ENCODE measurements at places on chromosomes 16 and 17. TPM values are rescaled to one million over a fixed set of nuclear protein-coding genes. Genes with fewer than 3 reads are reported as not detected.
A peak's percentile ranks its signal among the peaks of the same experiment; 100 is the strongest.

DNA sequence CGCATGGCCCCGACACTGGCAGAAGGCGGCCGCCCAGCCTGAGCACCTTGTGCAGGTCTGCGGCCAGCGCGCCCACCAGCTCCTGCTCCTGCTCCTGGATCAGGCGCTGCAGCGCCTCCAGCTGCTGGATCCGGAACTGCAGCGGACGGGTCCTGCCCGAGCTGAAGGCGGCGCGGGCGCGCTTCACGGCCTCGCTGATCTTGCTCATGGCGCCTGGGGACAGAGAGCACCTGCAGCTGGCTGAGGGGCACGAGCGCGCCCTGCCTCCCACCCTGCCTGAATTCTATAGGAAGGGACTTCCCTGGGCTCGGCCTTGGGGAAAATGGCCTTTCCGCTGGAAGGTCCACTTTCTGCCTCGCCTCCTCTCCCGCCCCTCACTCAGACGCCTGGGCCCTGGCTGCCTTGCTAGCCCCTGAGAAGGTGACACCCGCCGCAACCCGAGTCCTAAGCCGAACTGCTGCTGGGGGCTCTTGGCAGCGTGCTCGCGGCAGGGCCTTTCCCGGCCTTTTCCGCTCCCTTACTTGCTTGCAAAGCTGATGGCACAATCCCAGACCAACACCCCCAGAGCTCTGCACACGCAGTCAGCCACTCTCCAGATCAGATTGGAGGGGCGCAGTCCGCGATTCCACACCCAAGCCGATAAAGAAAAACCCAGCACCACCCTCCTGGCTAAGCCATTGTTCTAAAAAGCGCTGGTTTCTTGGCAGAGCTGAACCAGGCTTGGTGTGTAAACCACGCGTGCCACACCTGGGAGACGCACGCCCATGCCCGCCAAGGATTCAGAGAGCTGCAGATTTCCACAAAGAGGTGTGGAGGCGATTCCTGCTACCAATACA, 3.0 kb downstream of the ALDH3A1 start:
- peak; percentile 90 for DNase-seq

GRCh38 chr17:33113991-33114370, 122.3 kb downstream of the SPACA3 start:
- no peak for DNase-seq

GRCh38 chr16:13945744-13946485, 26.0 kb downstream of the ERCC4 start:
- DNase-seq, result no peak

DNA sequence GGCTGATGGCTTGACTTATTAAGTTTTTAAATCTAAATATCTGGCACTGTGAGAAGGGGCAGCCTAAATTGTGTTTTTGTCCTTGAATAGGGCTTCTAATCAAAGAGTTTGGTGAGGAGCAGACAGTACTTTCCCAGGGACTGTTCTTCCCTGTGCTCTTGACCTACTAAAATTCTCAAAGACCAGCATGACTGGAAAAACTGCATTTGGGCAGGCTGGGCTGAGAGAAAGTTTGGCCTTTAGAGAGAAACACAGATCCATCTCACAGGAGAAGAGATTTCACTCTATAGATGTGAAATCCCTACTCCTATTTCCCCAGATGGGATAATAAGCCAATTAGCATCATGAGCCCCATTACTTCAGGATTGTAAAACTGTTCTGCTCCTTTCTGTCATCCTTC, 7.3 kb downstream of the PCTP start:
- DNase-seq, result no peak

- DNase-seq, result no peak
These were observed 184.2 kb downstream of the KCNJ2 start for GRCh38 chr17:70353408-70354092.

GRCh38 chr16:58393138-58393504, 850 bp downstream of the GINS3 start:
- DNase-seq, result no peak

- DNase-seq, result no peak
These were observed 98.4 kb downstream of the XYLT1 start for GRCh38 chr16:17372386-17372785.

DNA sequence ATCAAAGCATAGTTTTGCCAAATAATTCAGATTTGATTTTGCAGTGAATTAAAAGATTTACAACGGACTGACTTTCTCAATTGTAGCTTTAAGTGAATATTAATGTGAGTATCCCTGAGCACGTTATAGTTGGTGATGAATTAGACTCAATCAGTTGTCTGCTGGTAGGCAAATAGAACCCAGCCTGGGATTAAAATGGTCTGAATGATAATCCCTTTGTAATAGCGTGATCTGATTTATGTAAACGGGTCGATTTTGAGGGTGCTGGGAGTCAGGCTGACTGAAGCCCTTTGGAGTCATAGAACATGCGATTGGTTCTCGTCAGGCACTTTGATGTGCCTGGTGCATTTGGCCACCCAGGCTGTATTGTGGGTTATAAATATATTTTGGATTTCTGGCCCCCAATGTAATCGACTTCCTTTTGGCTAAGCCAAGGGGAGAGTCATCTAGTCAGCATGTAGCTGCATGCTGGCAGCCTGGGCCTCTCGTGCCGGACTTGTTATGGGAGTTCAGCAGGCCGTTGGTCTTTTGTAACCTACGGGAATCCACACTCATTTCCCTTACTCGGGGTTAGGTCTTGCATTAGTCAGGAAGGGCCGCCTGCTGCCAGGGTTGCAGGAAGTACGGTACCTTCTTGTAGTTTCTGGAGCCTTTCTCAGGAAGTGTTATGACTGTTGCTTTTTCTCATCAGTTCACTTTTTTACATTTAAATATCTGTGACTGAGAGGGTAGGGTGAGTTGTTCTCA, 5.4 kb downstream of the PGS1 start:
- DNase-seq, result no peak

GRCh38 chr17:37182786-37183465, 192.9 kb upstream of the C17orf78 start:
- no peak for DNase-seq

GRCh38 chr16:2830355-2830695, 222 bp downstream of the ZG16B start:
- no peak for DNase-seq

DNA sequence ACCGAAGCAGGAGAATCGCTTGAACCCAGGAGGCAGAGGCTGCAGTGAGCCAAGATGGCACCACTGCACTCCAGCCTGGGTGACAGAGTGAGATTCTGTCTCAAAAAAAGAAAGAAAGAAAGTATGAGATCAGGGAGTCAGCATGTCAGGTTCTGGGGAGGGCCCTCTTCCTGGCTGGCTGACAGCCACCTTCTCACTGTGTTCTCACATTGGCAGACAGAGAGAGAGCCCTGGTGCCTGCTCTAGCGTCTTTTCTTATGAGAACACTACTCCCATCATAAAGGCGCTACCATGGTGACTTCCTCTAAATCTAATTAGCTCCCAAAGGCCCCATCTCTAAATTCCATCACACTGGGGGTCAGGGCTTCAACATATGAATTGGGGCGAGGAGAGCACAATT, 27.6 kb upstream of the RBBP6 start:
- no peak for DNase-seq

GRCh38 chr17:48388955-48389743, 40.9 kb downstream of the SKAP1 start:
- DNase-seq, result no peak

DNA sequence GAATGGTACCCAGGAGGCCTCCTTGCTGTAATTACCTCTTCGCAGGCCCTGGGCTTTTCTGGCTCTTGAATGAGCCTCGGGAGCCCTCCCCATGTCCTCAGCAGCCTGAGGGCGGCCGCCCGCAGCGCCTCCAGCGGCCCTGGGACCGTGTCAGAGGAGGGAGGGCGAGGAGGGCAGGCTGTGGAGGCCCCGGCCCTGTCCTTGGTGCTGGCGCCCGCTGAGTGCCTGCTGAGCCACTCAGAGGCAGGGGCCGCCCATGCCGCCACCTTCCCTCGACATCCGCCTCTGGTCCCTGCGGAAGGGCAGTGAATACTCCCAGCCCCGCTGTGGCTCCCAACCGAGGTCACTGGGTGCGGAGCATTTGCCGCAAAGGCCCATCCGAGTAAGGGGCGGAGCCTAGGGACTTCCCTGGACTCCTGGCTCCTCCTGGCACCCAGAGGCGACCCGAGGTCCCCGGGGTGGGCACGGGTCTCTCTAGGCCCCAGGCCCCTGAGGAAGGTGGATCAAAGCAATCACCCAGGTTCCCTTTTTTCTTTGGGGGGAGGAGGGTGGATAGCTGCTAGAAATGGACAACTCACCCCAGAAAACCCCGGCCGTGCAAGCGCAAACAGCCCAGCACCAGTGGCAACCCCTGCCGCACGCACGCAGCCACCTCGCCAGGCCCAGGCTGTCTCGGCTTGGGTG, 2.8 kb downstream of the RBFOX3 start:
- no peak for DNase-seq

The SSTR5 gene
- not detected for total RNA-seq

The VASN gene
- 0.78 TPM for total RNA-seq

The TMEM100 gene
- total RNA-seq, result not detected

All from natural killer cell (primary cell).